ENCODE measurements at places on chromosomes 1 and 21. TPM values are rescaled to one million over a fixed set of nuclear protein-coding genes. Genes with fewer than 3 reads are reported as not detected.

The EFCAB7 gene
- total RNA-seq: 6.9 TPM

DNA sequence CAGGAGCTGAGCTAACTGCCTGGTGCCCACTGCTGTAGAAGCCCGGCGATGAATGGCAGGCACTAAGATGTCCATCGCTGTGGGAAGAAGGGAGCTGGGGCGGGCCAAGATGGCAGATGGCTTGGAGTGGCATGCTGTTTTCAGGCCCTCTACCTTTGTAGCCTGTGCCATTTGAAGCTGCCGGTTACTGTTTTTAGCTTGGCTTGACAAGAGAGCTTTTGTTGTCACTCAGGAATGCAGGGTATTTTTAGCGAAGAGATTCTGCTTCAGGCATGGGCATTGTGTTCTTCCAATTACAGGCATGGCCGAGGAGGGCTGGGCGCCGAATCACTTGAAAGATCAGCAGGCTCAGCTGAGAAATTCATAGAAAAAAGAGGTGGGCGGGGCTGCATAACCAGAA is 348.7 kb downstream of the RPS6KC1 start:
- no peaks in the 10 kb centered on the region for H3K27me3 ChIP-seq
- H3K36me3 ChIP-seq: no peaks in the 10 kb centered on the region
- H3K27ac ChIP-seq: no peak overlapping the region
- H3K4me1 ChIP-seq: no peaks in the 10 kb centered on the region
- no peak overlapping the region for H3K4me3 ChIP-seq

- H3K36me3 ChIP-seq: no peaks in the 10 kb centered on the region
- DNase-seq: no peak
- no peaks in the 10 kb centered on the region for H3K4me1 ChIP-seq
- no peak overlapping the region for H3K27ac ChIP-seq
- no peaks in the 10 kb centered on the region for H3K27me3 ChIP-seq
- no peak overlapping the region for H3K4me3 ChIP-seq
Observed at GRCh38 chr1:95850763-95851162, 616.8 kb downstream of the RWDD3 start.

DNA sequence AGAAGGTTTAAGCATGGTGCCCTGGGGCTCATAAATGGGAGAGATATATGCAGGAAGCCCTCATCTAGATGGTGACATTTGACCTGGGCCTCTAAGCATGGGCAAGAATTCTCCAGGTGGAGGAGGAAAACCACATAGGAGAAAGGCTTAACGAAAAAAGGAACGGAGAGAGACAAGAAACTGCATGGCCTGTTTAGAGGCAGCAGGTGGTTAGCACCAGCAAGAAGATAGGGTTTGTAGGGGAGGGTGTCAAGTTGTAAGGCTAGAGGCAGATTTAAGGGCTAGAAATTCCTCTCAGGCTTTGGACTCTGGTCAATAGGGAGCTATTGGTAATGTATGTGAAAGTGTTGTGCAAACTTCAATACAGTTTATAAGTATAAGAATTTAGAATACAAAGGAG is 8.2 kb upstream of the MAPKAPK2 start:
- no peak for DNase-seq
- peaks cover 22% of the 10 kb centered on the region for H3K4me1 ChIP-seq
- no peaks in the 10 kb centered on the region for H3K36me3 ChIP-seq
- no peak overlapping the region for H3K4me3 ChIP-seq

GRCh38 chr1:156958247-156958714 is 37.8 kb downstream of the LRRC71 start:
- H3K4me3 ChIP-seq: no peak overlapping the region
- no peak for DNase-seq
- H3K4me1 ChIP-seq: peaks cover 16% of the 10 kb centered on the region
- H3K27me3 ChIP-seq: no peaks in the 10 kb centered on the region

GRCh38 chr1:27689423-27690173 is 17.6 kb upstream of the IFI6 start:
- peaks cover 10% of the 10 kb centered on the region for H3K27me3 ChIP-seq
- H3K27ac ChIP-seq: no peak overlapping the region
- no peaks in the 10 kb centered on the region for H3K36me3 ChIP-seq
- no peak for DNase-seq
- peaks cover 3% of the 10 kb centered on the region for H3K4me1 ChIP-seq

- H3K4me3 ChIP-seq: no peak overlapping the region
- peaks cover 59% of the 10 kb centered on the region for H3K36me3 ChIP-seq
- H3K4me1 ChIP-seq: peaks cover 45% of the 10 kb centered on the region
- peak overlapping the region; percentile 73 for H3K27ac ChIP-seq
- no peaks in the 10 kb centered on the region for H3K27me3 ChIP-seq
Observed at GRCh38 chr1:209774592-209774991, 9.8 kb downstream of the C1orf74 start.

DNA sequence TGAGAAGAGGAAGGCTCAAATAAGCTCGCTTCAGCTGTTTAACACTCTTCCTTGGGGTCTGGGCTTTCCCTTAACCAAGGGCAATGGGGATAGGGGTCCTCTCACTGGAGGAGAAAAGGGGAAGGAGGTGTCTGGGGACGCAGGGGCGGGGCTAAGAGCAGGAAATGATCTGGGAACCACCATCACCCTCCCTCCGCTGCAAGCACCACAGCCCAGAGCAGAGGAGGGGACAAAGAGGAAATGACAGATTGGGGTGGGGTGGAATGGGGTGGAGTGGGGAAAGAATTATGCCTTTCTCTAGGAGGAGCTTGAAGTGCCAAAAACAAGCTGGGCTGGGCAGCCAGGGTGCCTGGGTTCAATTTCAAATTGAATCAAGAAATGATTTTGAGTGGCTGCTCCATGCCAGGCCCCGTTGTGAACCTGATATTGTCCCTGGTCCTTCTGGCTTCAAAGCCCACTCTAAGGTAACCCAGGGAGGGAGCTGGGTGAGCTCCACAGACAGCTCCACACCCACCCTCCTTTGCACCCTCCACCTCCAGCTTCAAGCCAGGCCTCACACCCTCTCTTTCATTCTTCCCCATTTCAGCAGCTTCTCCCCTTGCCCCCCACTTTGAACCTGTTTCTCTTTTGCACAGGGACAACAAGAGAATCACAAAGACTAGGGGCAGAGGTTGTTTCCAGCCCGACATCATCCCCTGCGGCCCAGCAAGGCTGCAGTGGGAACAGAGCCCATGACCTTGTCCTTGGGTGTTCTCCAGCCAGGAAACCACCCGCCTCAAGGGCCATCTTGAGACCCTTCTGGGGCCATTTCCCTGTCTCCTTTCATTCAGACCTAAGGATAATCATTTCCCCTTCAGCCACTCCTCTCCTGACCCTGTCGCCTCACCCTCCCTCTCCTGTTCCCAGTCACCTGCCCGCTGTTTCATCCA is 1.1 kb downstream of the ARHGAP30 start:
- H3K4me1 ChIP-seq: peaks cover 64% of the 10 kb centered on the region
- H3K4me3 ChIP-seq: peak overlapping the region; percentile 95
- H3K36me3 ChIP-seq: peaks cover 41% of the 10 kb centered on the region
- no peaks in the 10 kb centered on the region for H3K27me3 ChIP-seq
- H3K27ac ChIP-seq: peak overlapping the region; percentile 96
- peak; percentile 87 for DNase-seq

The FMO5 gene
- 0.22 TPM for total RNA-seq

- H3K27me3 ChIP-seq: no peaks in the 10 kb centered on the region
- no peak for DNase-seq
- no peak overlapping the region for H3K27ac ChIP-seq
Observed at GRCh38 chr1:106681939-106682522, 374.4 kb upstream of the PRMT6 start.

The ACTN2 gene
- 0.37 TPM for total RNA-seq

- H3K27me3 ChIP-seq: peaks cover 3% of the 10 kb centered on the region
- DNase-seq: no peak
- no peak overlapping the region for H3K4me3 ChIP-seq
- H3K36me3 ChIP-seq: no peaks in the 10 kb centered on the region
- no peak overlapping the region for H3K27ac ChIP-seq
Observed at GRCh38 chr1:207429963-207430362, 24.2 kb upstream of the CR2 start.

The BROX gene
- 37.6 TPM for total RNA-seq

GRCh38 chr1:32001863-32002262 is 11.8 kb upstream of the KHDRBS1 start:
- no peaks in the 10 kb centered on the region for H3K27me3 ChIP-seq
- H3K4me3 ChIP-seq: no peak overlapping the region
- no peak for DNase-seq
- H3K4me1 ChIP-seq: peaks cover 3% of the 10 kb centered on the region
- no peak overlapping the region for H3K27ac ChIP-seq

Data from activated naive CD8-positive, alpha-beta T cell treated with anti-CD3 and anti-CD28 coated beads for 36 hours (primary cell).